ENCODE measurements at places on chromosomes 2 and 18.

- no peak for DNase-seq
- H3K36me3 ChIP-seq = no peaks in the 10 kb centered on the region
- no peak overlapping the region for H3K4me3 ChIP-seq
Observed at GRCh38 chr2:193818801-193819499, 1624.2 kb upstream of the TMEFF2 start.

- peaks cover 52% of the 10 kb centered on the region for H3K36me3 ChIP-seq
- H3K4me3 ChIP-seq = no peak overlapping the region
- H3K27me3 ChIP-seq = no peaks in the 10 kb centered on the region
- no peak for DNase-seq
- no peaks in the 10 kb centered on the region for H3K4me1 ChIP-seq
- H3K27ac ChIP-seq = no peak overlapping the region
Observed at GRCh38 chr2:131121464-131121863, 16.3 kb downstream of the PLEKHB2 start.

DNA sequence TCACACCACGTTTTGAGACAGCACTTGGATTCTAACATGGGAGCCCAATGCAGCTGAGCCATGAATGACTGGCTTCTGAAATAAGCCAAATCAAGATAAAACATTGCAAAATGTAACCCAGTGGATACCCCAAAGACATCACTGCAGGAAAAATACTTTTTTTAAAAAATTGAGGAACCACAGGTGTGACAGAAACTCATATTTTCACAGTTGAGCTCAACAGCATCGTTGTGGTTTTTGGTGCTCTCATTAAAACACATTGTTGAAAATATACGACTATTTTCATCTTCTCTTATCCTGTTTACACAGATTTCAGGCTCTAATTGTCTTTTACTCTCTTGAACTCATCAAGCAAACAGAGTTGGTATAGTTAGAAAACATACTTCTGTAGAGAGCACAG lies 429.3 kb upstream of the VRK2 start:
- no peaks in the 10 kb centered on the region for H3K27me3 ChIP-seq
- H3K4me3 ChIP-seq = no peak overlapping the region
- no peak for DNase-seq
- H3K4me1 ChIP-seq = no peaks in the 10 kb centered on the region
- H3K27ac ChIP-seq = no peak overlapping the region

DNA sequence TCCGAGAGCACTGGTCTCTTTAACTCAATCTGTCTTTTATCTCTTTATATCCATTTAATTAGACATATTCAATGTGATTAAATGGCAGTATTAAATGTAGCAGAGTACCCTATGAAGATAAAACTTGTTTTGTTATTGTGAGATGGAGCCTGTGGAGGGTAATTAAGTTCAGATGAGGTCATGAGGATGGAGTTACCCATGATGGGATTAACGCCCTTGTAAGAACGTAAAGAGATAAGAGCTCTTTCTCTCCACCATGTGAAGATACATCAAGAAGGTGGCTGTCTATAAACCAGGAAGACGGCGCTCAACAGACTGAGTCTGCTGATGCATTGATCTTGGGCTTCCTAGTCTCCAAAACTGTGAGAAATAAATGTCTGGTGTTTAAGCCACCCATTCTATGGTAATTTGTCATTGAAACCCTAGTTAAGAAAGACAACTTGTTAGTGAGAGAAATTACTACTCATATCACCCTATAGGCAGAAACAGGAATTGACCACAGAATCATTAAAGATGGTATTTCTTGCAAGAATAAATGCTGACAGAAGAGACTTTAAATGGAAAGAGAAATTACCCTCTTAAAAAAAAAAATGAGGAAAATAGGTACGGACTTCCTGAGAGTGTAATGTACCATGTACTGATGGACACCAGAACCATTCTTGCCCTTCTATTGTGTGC lies 738.7 kb upstream of the CHAC2 start:
- H3K27ac ChIP-seq = no peak overlapping the region
- no peak for DNase-seq
- H3K4me3 ChIP-seq = no peak overlapping the region
- no peaks in the 10 kb centered on the region for H3K27me3 ChIP-seq
- no peaks in the 10 kb centered on the region for H3K4me1 ChIP-seq

GRCh38 chr2:24454294-24454693 lies 36.8 kb upstream of the NCOA1 start:
- DNase-seq = no peak
- H3K27me3 ChIP-seq = no peaks in the 10 kb centered on the region
- H3K4me3 ChIP-seq = peak overlapping the region; percentile 49
- peaks cover 21% of the 10 kb centered on the region for H3K4me1 ChIP-seq
- H3K27ac ChIP-seq = peak overlapping the region; percentile 56

DNA sequence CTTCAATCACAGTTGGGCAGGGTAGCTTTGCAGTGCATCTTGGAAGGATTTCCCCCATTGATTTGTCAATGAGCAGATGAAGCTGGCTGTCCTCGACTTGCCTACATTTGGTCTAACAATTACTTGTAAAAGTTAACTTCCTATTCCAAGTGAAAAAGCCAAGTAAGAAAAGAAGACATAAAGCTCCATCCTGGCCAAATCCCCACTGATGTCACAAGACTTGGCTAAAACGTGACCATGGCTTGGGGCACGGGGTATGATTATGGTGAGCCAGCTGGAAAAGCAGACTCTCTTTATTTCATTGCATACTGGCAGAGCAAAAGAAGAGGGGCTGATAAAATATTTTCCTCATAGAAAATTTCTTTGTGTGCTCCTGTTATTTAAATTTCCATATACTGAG lies 25.4 kb upstream of the PID1 start:
- H3K4me1 ChIP-seq = no peaks in the 10 kb centered on the region
- H3K4me3 ChIP-seq = no peak overlapping the region
- DNase-seq = no peak
- no peaks in the 10 kb centered on the region for H3K27me3 ChIP-seq
- no peak overlapping the region for H3K27ac ChIP-seq

GRCh38 chr18:22765896-22766295 lies 167.2 kb upstream of the RBBP8 start:
- H3K27ac ChIP-seq = no peak overlapping the region
- no peak overlapping the region for H3K4me3 ChIP-seq
- H3K27me3 ChIP-seq = no peaks in the 10 kb centered on the region

DNA sequence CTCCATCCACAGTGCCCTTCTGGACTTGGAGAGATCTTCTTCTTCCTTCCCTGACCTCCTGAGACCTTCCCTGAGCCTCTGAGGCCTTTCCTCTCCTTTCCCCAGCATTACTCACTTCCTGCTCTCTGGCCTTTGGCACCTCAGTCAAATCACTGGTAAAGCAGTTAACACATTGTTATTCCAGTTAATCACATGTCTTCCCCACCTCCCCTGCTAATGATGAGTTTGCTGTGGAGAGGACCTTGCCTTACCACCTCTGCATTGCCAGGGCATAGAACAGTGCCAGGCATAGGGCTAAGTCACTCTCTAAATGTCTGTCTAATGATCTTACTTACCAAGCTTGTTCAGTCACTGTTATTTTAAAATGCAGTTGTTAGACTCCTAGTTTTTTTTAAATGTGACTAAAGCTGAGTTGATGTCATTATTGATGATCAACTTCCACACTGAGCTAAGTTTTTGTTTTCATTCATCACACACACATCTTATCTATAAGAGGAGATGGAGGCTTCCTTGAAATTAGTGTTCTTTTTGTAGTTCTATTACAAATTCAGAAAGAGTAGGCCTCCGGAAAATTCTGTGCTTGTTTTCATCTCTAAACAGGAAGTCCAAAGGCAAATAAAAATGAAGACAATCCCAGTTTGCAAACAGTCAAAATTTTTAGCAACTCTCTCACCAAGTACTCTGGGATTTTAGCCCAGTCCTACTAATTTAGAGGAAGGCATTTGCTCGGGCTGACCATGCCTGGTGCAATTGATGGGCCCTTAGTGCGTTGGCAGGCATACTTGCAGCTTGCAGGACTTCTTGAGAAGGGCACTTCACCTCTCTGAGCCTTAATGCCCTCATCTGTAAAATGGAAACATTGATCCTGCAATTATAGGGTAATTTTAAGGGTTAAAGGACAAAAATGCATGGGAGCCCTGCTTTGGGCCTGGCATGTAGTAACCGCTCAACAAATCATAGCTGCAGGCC lies 113.7 kb upstream of the SPRED2 start:
- H3K27ac ChIP-seq = peak overlapping the region; percentile 13
- DNase-seq = no peak
- H3K4me1 ChIP-seq = peaks cover 6% of the 10 kb centered on the region

DNA sequence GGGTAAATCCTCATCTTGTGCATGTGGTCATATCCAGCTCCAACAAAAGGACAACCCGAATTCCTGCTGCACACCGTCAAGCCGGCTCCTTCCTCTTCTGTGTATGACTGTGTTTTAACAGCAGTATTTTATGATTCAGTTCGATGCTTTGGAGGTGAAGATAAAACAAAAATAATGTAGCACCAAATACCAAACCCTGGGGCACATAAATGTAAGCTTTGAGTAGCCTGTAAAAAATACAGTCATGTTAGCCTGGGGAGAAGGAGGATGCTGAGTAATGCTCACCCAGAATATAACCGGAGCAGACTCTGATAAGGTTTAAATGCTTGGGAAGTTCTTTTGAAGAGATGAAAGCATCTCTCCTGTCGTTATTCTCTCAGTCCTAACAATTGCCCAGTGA lies 225.0 kb downstream of the SUCLG1 start:
- no peaks in the 10 kb centered on the region for H3K36me3 ChIP-seq
- H3K27me3 ChIP-seq = no peaks in the 10 kb centered on the region
- DNase-seq = no peak
- H3K27ac ChIP-seq = no peak overlapping the region
- H3K4me3 ChIP-seq = no peak overlapping the region

GRCh38 chr2:128293870-128294455 lies 24.7 kb downstream of the HS6ST1 start:
- peaks cover 13% of the 10 kb centered on the region for H3K36me3 ChIP-seq
- H3K27me3 ChIP-seq = no peaks in the 10 kb centered on the region
- DNase-seq = no peak

GRCh38 chr2:21489080-21489479 lies 365.3 kb downstream of the TDRD15 start:
- no peaks in the 10 kb centered on the region for H3K36me3 ChIP-seq
- no peaks in the 10 kb centered on the region for H3K27me3 ChIP-seq
- H3K4me3 ChIP-seq = no peak overlapping the region
- no peak for DNase-seq
- H3K4me1 ChIP-seq = no peaks in the 10 kb centered on the region

GRCh38 chr2:168396131-168396530 lies 59.9 kb upstream of the CERS6 start:
- no peak overlapping the region for H3K4me3 ChIP-seq
- H3K27me3 ChIP-seq = no peaks in the 10 kb centered on the region
- DNase-seq = no peak
- no peak overlapping the region for H3K27ac ChIP-seq

- no peak overlapping the region for H3K4me3 ChIP-seq
- H3K27me3 ChIP-seq = no peaks in the 10 kb centered on the region
- H3K4me1 ChIP-seq = no peaks in the 10 kb centered on the region
- H3K36me3 ChIP-seq = no peaks in the 10 kb centered on the region
- DNase-seq = no peak
Observed at GRCh38 chr2:16750175-16750924, 84.7 kb upstream of the CYRIA start.

DNA sequence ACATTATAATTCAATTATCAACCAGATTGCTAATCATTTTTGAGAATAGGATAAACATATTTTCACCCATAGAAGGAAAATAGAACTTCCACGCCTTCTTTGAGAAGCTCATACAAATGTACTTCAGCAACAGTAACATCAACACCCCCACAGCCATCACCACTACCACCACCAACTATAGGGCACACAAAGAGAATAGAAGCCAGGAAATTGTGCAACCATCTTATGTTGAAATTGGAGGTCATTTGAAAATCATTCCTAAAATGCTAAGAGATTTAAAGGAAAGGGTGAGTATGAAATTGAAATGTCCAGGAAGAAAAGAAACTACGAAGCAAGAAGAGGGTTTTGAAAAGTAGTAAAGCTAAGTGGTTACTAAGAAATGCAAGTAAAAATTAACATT lies 563.4 kb downstream of the ZNF804A start:
- H3K27me3 ChIP-seq = no peaks in the 10 kb centered on the region
- no peak overlapping the region for H3K4me3 ChIP-seq
- no peak overlapping the region for H3K27ac ChIP-seq
- H3K36me3 ChIP-seq = no peaks in the 10 kb centered on the region
- no peak for DNase-seq
- H3K4me1 ChIP-seq = no peaks in the 10 kb centered on the region

DNA sequence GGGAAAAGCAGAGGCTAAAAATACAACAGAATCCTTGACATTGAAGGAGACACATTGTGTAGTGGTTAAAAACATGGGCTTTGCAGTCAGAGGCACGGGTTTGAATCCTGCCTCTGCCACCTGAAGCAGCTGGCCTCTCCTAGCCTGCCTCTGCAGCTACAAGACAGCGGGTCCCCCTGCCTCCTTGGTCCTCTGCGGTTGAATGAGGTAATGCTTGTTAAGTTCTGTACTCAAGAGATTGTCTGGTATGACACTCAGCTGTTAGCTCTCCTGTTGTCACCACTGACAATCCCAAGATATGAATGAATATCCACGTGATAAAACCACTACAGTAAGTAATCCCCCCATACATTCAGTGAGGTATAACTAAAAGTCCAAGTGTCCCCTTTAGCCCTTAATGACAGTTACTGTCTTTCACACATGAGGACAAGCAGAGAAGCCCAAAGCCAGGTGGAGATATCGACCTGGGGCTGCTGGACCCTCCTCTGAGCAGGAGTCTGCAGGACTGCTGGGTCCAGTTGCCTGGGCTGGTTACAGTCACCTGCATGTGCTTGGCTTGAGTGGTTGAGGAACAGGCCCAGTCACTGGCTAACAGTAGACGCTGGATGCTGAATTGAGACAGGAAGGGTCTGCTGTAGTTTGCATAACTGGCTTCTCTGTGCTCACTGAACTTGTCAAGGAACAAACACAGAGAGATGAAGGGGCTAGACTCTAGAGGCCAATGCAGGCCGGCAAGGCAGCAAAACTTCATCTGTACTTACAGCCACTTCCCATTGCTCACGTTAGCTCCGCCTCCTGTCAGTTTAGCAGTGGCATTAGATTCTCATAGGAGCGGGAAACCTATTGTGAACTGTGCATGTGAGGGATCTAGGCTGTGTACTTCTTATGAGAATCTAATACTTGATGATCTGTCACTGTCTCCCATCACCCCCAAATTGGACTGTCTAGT lies 85.5 kb downstream of the TGFA start:
- H3K27me3 ChIP-seq = no peaks in the 10 kb centered on the region
- no peaks in the 10 kb centered on the region for H3K36me3 ChIP-seq
- no peak overlapping the region for H3K4me3 ChIP-seq
- no peaks in the 10 kb centered on the region for H3K4me1 ChIP-seq

GRCh38 chr2:176923205-176923604 lies 289.4 kb upstream of the HNRNPA3 start:
- H3K4me3 ChIP-seq = no peak overlapping the region
- H3K36me3 ChIP-seq = no peaks in the 10 kb centered on the region
- DNase-seq = no peak
- no peaks in the 10 kb centered on the region for H3K4me1 ChIP-seq
- no peaks in the 10 kb centered on the region for H3K27me3 ChIP-seq

- H3K4me3 ChIP-seq = no peak overlapping the region
- H3K27ac ChIP-seq = no peak overlapping the region
- H3K36me3 ChIP-seq = no peaks in the 10 kb centered on the region
- no peak for DNase-seq
- no peaks in the 10 kb centered on the region for H3K27me3 ChIP-seq
- no peaks in the 10 kb centered on the region for H3K4me1 ChIP-seq
Observed at GRCh38 chr18:56127322-56128099, 510.9 kb downstream of the TXNL1 start.
